ENCODE measurements at places on chromosomes 1 and 21.

DNA sequence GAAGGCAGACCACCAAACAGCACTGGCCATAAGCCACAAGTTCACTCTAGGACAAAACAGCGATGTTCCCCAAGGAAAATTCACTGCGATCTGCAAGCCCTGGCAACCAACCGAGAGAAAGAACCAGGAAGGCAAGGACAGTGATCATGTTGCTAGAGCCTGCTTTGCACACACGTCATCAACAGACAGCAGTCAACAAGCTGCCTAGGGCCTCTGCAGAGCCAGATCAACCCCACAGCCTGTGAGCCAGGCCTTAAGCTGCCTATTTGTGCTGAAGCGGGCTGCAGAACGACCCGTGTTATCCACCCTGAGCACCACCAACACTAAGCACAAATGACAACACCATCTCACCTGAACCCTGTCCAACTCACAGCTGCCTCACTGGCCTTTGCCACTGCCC is 6.2 kb upstream of the YRDC start:
- no peak for DNase-seq

DNA sequence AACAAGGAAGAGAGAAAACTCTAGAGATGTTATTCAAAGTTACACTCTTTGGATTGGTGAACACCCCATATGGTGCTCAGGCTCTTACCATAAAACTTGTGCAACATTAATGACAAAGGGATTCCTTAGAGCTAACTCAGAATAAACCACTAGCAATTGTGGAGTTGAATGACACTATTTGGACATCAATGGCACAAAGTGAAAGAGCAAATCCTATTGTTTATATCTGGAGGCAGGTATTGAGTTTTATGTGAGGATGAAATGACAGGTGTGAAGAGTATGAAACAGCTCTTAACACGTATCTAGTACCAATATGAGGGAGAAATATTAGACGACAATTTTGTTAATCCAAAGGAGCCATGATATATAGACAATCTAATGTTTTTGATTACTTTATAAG is 584.9 kb upstream of the PBX1 start:
- no peak for DNase-seq

GRCh38 chr1:205493241-205494085 is 11.0 kb upstream of the CDK18 start:
- DNase-seq, result no peak

- no peak for DNase-seq
Measured at GRCh38 chr1:186605762-186606350, 74.4 kb downstream of the PTGS2 start.
